ENCODE measurements at places on chromosomes 2 and 18.
A peak's percentile ranks its signal among the peaks of the same experiment; 100 is the strongest.

GRCh38 chr18:9735238-9735637 is 27.1 kb downstream of the RAB31 start:
- no peak for DNase-seq

DNA sequence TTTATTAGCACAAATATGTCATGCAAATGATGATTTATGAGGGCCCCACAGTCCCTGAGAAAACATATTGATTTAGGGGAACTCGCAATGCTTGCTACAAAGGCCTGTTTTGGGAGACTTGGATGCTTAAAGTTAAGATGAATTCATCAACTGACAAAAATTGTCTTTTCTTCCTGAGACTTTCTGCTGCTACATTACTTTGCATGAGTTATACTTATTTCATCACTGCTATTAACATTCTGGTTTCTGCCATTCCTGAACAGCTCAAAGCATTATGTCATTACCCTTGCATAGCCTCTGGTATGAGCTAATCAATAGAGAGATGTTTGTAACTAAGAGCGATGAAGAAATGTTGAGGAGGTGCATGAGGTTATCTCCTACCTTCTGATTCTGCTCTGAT is 74.4 kb downstream of the SOX11 start:
- no peak for DNase-seq

DNA sequence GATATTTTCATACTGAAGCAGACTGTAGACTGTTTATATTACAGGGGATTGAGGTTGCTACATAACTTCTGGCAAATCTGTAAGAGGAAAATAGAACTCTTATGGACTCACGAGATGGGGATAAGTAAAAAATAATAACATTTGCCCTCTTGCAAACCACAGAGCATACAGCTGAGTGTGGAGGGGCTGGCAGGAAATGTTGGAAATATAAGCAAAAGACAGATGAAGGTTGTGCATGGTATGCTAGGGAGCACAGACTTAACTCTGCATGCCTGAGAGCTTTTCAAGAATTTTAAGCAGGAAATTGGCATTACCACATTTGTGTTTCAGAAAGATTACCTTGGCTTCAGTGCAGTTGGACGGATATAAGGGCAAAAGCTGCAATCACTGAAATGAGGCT is 411.1 kb downstream of the RAD51AP2 start:
- no peak for DNase-seq

GRCh38 chr2:106840818-106841217 is 45.1 kb downstream of the ST6GAL2 start:
- DNase-seq, result no peak

DNA sequence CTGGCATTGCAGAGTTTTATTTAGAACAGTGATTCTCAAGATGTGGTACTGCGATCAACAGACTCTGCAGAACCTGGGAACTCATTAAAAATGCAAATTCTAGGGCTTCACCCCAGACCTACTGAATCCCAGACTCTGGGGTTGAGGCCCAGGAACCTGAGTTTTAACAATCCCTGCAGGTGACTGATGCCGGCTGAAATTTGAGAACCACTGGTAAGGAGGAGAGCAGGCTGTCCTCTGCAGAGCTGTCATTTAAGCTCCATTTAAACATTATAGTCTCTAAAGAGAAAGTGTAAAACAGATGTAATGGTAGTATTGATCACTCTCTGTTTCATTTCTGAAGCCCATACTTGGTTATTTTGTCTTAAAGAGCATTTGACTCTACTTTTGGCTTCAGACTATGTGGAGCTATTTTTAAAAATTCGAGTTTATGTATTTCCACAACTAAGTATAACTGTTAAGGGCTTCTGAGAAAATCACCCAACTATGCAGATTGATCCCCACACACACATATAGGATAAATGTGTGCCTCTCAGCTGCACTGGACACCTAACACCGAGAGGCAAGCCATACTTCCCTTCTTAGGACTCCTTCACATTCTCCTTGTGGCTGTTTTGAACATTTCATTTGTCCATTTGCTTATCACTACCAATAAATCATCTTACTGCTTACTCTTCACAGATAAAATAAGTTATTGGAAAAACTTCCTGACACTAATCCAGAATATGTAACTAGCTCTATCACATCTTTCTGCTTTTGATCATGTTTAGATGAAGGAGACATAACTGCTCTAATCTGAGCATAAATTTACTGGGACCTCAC is 487.5 kb downstream of the DLGAP1 start:
- no peak for DNase-seq

GRCh38 chr2:22784566-22784965 is 600.4 kb upstream of the KLHL29 start:
- DNase-seq, result no peak

- DNase-seq, result peak; percentile 72
Measured at GRCh38 chr18:59402432-59403090, 43.5 kb upstream of the LMAN1 start.

- DNase-seq, result no peak
Measured at GRCh38 chr2:105570757-105571156, 171.9 kb upstream of the FHL2 start.

- DNase-seq, result no peak
Measured at GRCh38 chr2:106140113-106140512, 54.0 kb downstream of the UXS1 start.

GRCh38 chr2:70926042-70926441 is 9.7 kb upstream of the ATP6V1B1 start:
- DNase-seq, result no peak

DNA sequence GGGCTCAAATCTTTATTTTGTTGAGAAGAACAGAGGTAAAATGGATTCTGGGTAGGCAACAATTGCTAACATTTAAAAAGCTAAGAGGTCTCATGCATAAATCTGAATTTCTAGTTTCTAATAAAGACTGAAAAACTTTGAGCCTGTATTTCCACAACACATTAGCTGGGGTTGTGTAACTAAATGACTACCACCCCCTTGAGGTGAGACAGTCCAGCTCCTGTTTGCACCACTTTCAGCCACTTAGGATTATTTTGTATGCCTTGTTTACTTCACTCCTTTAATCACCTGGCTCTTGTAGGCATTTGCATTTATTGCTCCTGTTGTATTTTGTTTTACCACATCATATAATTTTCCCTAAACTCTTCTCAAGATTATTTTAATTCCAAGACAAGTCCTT is 376.6 kb downstream of the PTH2R start:
- no peak for DNase-seq

DNA sequence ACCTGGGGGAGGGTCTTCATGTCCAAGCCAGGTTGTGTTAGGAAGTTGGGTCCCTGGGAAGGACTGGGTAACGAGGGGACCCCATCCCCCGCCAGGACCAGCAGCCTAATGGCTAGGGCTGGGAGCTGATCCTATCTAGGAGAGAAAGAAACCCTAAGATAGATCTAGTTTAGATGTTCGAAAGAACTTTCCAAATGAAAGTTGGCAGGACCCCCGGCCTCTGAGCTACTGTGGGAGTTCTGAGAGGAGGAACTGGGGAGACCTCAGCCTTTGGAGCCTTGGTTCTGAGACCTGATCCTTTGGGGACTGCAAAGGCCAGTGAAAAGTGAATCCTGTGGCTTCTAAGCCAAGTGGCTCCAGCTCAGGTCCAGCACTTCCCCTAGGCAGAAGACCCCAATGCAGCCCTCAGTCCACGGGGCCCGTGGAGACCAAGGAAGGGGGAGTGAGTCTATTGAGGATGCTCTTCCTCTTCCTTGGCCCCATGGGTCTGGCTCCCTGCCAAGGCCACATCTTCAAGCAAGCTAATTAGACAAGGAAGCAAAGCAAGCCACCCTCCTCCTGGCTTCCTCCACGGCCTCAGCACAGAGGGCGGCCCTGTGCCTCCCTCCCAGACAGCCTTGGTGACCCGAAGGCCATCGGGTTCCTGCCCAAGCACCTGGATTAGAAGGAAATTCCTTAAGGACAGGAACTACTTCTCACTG is 23.5 kb downstream of the CCT7 start:
- DNase-seq, result peak; percentile 71

DNA sequence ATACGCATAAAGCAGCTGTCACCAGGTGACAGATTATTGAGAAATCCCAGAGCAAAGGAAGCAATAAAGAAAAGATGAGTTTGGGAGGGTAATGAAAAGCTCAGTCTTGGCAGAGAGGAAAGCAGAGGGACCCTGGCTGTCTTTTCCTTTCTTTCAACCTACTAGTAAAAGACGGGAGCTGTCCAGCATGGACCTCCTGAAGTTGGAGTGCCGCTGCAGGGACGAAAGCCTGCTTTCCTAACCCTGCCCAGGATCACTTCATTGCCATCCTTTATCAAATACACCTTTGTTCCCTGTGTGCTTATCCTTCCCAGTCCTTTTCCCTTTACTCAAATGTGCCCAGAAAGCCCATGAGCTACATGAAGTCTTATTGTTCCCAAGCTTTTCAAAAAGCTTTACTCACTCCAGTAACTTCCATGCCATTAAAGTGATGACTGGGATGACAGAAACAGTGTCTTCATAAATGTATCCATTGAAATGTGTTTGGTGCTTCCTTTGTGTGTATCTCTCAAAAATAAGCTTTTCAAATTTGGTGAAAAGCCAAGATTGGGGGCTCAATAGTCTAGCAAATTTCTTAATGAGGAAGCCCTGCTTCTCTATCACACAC is 3.7 kb upstream of the SPR start:
- DNase-seq, result no peak

- no peak for DNase-seq
Measured at GRCh38 chr2:174812037-174812436, 47.8 kb upstream of the CHRNA1 start.

Data from lower lobe of right lung (tissue), 2 donors.